ENCODE measurements at places on chromosomes 11 and 22.
A peak's percentile ranks its signal among the peaks of the same experiment; 100 is the strongest.

- DNase-seq, result no peak
These were observed 11.3 kb downstream of the TRMU start for GRCh38 chr22:46346680-46347405.

- DNase-seq, result no peak
These were observed 1156.6 kb downstream of the TBC1D22A start for GRCh38 chr22:47919001-47919441.

GRCh38 chr22:23035557-23036277, 34.6 kb upstream of the GNAZ start:
- peak; percentile 8 for DNase-seq

GRCh38 chr22:24485608-24486007, 9.5 kb upstream of the UPB1 start:
- no peak for DNase-seq

GRCh38 chr11:96211436-96211835, 131.6 kb downstream of the MAML2 start:
- DNase-seq, result no peak

- no peak for DNase-seq
These were observed 20.1 kb upstream of the SYT8 start for GRCh38 chr11:1814691-1815090.

- DNase-seq, result no peak
These were observed 217.1 kb downstream of the BLID start for GRCh38 chr11:121898903-121899302.

GRCh38 chr22:36729321-36729720, 25.8 kb upstream of the CACNG2 start:
- no peak for DNase-seq

DNA sequence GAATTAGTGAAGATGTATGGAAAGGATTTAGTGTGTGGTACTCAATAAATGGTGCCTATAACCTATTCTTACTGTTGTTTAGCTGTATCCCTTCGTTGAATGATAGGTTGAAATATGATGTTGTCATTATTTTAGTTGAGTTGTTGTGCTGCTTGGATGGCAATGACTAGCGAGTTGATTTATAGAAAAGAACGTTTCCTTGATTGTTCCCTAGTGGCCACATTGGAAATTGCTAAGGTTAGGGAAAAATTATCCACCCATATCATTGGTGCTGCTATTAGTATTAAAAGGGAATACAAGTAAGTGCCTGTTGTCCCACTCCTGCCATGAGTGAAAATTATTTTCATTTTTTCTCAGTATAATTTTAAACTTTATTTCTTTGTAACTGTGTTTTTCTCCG, 14.5 kb downstream of the EMSY start:
- no peak for DNase-seq

- DNase-seq, result no peak
These were observed 77.7 kb downstream of the LARGE1 start for GRCh38 chr22:33842421-33843094.

DNA sequence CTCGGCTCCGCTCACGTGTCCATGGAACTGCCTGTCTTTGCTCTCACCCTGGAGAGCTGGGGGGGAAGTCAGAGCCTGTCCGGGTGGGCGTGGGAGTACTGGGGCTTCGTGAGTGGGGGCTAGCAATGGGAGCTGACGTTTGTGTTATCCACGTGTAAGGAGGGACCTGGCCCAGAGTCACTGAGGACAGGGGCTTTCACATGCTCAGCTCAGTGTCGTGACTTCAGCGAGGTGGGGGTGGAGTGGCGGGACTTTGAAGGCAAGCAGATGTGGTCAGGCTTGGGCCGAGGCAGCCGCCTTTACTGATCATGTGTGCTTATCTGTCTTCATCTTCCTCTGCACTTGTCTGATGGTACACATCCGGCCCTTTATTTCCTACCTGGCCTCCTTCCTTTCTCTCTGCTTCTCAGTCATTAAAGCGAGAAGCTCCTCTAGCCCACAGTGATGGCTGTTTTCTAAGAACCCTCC, 113.1 kb upstream of the NNMT start:
- peak; percentile 29 for DNase-seq

- DNase-seq, result no peak
These were observed 48.2 kb upstream of the CREB3L1 start for GRCh38 chr11:46229230-46229629.

DNA sequence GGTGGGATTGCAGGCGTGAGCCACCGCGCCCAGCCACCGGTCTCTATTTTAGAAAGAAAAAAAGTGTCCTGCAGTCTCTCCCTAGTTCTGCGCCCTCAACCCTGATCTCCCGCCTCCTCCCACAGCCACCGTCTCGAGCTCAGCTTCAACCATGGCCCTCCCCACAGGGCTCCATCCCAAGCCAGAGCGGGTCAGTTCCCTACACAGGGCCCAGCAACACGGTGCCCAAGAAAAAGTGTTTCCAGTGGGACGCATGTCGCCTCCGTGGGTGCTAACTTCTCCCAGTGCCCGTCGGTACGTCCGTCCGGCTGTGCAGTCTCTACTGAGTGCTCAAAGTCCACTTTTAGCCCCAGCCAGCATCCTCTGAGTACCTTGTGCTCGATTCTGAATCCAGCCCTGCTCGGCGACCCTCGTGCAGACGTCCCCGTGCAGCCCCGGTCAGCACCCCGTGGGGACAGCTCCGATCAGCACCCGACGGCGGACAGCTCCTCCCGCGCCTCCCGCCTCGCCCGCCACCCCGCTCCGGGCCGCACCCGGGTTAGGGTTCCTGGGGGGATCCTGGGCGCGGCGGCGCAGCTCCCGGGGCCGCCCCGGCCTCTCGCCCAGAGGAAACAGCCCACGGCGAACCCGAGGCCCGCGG, 657 bp upstream of the MAPK8IP2 start:
- DNase-seq, result peak; percentile 47

DNA sequence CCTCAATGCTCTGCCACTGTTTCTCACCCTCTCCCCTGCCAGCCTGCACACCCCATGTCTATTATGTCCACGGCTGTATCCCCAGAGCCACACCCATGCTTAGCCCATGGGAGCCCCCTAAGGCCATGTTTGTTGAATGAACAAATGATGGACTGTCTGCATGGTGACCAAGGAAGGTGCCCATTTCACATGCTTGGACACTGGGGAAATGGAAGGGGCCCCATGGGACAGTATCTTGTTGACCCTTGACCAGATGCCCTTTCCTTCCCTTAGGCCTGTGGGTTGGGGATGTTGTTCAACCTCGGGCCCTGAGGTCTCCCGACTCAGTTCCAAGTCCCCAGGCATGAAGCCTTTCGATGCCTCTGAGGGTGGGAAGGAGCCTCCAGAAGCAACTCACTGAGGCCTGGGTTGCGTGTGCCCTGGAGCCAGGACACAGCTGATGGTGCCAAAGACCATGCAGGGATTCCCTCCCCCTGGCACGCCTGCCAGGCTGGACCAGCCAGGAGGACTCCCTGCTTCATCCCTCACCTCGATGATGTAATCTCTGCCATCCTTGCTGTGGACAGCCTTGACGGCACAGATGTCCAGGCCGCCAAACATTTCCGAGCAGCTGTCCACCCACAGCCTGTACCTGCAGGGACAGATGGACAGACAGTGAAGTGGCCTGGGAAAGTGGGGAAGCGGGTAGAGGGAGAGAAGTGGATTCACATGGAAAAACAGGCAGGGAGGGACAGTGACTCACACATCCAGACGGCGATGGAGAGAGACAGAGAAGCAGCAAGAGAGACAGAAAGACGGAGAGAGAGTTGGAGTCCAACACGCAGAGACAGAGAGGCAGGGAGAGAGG, 58.9 kb downstream of the FBXO7 start:
- DNase-seq, result no peak

GRCh38 chr22:24146791-24147353, 34.4 kb upstream of the SUSD2 start:
- DNase-seq, result no peak

- DNase-seq, result no peak
These were observed 4.6 kb downstream of the GNB1L start for GRCh38 chr22:19849835-19850762.

DNA sequence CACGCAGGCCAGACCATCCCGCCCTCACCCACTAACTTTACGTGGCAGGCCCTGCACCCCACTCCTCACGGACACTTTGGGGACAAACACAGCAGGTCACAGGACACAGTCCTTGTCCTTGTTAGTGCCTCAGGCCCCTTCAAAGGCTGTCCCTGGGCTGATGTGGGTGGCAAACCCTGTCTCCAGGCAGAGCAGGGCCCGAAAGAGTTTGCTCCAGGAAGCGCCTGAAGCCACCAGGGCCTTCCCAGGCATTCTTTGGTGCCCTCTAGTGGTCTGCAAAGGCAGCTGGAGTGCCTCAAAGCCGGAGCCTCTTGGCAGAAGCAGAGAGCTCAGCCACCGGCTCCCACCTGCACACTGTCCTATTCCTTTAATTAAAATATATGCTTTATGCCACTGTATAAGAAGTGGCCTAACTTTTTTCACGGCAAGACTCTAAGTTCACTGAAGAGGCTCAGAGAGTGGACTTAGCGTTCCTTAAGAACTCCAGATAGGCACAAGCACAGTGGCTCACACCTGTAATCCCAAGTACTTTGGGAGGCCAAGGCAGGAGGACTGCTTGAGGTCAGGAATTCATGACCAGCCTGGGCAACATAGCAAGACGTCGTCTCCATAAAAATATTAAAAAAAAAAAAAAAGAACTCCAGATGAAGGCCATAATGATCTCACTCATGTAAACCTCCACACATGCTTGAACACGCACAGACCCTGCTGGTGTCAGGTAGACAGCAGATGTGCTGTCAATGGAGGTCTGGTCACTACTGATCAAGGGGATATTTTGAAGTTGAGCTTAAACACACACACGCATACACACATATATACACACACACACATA, 11.1 kb downstream of the TXN2 start:
- DNase-seq, result peak; percentile 73

Data from activated T-cell treated with anti-CD3 and anti-CD28 coated beads for 24 hours (primary cell).